Hindlimb muscle (tissue), 1 donor: ENCODE measurements at places on chromosomes 1 and 21. TPM values are rescaled to one million over a fixed set of nuclear protein-coding genes. Genes with fewer than 3 reads are reported as not detected.

DNA sequence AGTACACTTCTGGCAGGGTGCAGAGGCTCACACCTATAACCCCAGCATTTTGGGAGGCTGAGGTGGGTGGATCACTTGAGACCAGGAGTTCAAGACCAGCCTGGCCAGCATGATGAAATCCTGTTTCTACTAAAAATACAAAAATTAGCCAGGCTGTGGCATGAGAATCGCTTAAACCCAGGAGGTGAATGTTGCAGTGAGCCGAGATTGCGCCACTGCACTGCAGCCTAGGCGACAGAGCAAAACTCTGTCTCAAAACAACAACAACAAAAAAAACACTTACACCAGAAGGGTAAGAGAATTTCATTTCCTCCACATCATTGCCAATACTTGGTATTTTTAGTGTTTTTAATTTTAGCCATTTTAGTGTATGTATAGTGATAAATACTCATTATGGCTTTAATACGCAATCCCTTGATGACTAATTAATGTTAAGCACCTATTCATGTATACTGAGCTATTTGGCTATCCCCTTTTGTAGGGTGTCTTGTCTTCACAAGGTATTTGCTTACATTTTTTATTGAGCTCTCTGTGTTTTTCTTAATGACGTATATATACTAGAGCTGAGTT is 77.1 kb upstream of the TNR start:
- no peak for DNase-seq

DNA sequence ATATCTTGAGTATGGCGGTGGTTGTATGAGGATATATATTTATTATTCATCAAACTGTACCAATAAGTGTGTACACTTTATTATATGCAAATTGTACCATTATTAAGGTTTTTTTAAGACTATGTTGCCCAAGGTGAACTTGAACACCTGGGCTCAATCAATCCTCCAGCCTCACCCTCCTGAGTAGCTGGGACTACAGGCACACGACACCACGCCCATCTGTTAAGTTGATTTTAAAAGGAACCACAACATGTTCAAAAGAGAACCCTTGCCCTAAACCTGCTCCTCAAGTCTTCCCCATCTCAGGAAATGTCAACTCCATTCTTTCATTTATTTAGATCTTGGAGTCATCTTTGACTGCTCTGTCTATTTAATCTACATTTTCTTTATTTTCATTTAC is 24.3 kb upstream of the FBXO28 start:
- DNase-seq: no peak

DNA sequence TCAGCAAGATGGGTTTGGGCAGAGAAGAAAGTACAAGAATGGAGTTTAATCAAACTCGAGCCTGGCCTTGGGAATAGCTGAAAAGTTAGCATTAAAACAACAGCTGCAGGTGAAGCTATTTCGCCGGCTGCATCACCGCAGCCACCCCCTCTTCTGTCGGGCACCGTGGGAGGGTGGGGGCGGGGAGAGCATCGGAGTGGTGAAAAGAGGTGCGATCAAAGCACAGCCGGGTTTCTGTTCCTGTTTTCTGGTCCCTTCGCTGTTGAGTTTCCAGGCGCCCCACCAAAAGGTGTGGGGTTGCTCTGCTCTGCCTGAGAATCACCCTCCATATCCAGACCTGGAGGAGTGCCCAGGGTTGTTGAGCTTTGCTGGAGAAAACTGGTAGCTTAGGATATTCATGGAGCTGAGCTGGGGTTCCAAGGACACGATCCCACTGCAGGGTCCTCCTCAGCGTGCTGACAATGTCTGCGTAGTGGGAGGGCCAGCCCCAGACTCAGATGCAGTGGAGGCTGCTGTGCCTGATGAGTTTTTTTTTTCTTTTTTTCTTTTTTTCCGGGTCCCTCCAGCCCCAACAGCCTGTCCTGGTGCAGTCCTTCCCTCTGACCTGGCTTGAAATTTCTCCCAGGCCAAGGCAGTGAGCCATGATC is 127.5 kb upstream of the C1orf174 start:
- DNase-seq: no peak

DNA sequence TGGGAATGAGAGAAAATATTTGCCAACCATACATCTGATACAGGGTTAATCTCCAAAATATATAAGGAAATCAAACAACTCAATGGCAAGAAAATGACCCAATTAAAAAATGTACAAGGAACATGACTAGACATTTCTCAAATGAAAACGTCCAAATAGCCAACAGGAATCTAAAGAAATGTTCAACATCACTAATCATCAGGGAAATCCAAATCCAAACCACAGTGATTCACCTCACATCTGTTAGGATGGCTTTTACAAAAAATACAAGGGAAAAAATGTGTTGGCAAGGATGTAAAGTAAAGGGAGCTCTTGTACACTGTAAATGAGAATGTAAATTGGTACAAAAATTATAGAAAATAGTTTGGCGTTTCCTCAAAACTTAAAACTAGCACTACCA is 54.7 kb upstream of the ZRANB2 start:
- DNase-seq: no peak

DNA sequence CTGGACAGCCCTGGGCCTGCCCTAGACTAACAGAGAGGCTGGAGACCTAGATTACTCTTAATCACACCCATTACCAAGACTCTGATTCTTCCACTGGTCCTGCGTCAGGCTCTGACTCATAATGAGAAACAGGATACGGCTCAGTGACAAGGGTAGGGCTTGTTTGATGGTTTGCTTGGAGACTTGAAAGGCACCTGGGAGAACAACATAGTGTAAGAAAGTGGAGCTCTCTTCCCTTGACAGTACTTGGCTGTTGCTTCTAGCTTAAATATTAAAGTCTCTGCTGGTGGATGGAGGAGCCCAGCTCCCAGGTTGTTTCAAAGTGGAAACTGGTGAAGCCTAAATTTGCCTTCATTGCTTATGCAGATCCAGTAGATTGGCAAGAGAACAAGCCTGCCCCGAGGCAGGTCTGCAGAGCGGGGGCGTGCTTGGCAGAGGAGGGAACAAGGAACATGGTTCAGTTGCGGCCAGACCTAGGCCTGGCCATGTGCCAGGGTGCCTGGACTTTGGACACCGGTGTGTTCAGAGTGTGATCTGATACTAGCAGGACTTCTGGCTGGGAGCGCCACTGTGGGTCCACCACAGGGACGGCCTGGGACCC is 480.6 kb downstream of the CAMTA1 start:
- DNase-seq: no peak

GRCh38 chr1:241411776-241412338 is 54.9 kb upstream of the RGS7 start:
- DNase-seq: no peak

- no peak for DNase-seq
Observed at GRCh38 chr1:27438621-27439061, 46.2 kb downstream of the GPR3 start.

DNA sequence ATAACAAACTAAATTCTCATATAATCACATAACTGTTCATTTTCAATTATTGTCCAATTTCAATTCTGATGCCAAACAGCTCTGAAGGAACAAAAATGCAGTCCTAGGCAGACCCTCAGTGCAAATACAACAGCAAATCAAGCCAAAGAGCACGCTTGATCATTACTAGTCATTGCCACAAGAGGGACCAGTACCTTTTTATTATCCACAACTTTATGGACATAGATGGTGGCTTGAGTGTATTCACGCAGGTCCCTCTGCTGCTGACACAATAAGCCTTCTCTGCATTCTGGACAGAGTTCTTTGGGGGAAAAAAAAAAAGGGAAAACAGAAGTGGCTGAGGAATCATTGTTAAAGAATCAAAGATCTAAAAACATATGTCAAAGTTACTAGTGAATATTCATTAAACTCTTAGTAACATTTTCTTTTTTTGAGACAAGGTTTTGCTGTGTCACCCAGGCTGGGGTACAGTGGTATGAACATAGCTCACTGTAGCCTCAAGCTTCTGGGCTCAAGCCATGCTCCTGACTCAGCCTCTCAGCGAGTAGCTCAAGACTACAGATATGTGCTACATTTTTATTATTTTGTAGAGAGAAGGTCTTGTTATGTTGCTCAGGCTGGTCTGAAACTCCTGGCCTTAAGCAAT is 34.3 kb upstream of the RAP1GAP start:
- no peak for DNase-seq

DNA sequence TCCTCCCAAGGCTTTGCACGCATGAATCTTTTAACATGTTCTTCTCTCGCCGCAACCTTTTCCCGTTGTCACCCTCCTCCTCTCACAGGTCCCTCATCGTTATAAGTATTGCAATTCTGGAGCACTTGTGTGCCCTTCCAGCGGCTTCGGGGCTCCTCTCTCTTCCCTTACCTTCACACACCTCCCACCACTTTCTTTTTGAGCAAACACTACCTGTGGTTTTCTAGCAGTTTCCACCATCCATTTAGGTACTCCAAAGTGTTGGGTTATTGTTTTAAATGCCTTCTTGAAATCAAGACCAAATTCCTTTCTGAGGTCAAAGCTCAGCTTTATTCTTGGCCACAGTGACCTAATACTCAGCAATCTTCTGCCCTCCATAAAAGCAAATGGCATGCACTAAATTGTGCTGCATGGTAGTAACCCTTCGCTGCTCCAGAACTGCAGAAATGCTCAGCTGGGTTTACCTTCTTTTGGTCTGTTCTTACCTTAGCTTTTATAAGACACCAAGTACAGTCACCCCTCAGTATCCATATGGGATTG is 472.4 kb downstream of the SETD4 start:
- no peak for DNase-seq

GRCh38 chr1:155061381-155062150 is 2.0 kb upstream of the EFNA4 start:
- DNase-seq: peak; percentile 83

GRCh38 chr1:89206373-89206772 is 7.6 kb upstream of the GBP4 start:
- DNase-seq: no peak

- DNase-seq: no peak
Observed at GRCh38 chr1:34083974-34084373, 81.1 kb downstream of the CSMD2 start.

Gene GPR153
- polyA plus RNA-seq: 23.4 TPM

Gene BSND
- polyA plus RNA-seq: 0.08 TPM

Gene LENEP
- polyA plus RNA-seq: 0.67 TPM
